ENCODE measurements at places on chromosomes 2 and 18.

DNA sequence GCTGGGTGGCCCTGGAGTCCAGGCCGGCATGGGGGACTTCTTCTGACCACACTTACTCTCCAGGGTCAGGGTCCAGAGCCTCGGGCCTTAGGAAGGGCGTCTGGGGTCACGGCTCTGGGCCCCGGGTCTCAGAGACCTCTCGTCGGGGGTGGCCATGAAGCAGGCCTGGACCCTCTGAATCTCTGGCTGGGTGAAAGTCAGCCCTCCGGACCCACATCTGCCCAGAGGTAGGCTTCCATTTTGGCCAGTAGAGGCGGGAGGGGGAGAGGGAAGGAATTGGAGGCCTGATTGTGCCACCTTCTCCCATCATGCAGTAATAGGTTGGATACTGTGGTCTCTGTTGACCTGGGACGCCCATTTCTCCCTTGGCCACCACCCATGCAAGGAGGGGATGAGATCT lies 125.3 kb upstream of the GPC1 start:
- no peak for DNase-seq

GRCh38 chr2:39858677-39859076 lies 79.6 kb upstream of the THUMPD2 start:
- DNase-seq = no peak

GRCh38 chr2:8666581-8666980 lies 15.3 kb upstream of the ID2 start:
- DNase-seq = no peak

- DNase-seq = peak; percentile 40
Observed at GRCh38 chr18:22556222-22557167, 138.8 kb upstream of the CTAGE1 start.

DNA sequence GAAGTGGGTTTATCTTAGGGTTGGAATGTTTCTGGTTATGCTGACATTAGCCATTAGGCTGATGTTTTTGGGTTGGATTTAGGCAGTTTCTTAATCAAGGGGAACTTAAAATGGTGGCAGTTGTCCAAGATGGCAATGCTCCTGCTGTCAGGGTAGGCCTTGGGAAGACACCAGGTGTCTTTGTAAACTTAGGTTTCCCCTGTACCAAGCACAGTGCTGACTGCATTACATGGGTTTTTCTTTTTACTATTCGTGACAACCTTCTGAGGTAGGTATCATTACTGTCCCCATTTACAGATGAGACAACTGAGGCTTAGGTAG lies 528 bp upstream of the ATG16L1 start:
- DNase-seq = no peak

- no peak for DNase-seq
Observed at GRCh38 chr2:201987426-201987825, 46.2 kb upstream of the FZD7 start.

GRCh38 chr2:121547646-121548045 lies 17.0 kb downstream of the RNU4ATAC start:
- DNase-seq = no peak

DNA sequence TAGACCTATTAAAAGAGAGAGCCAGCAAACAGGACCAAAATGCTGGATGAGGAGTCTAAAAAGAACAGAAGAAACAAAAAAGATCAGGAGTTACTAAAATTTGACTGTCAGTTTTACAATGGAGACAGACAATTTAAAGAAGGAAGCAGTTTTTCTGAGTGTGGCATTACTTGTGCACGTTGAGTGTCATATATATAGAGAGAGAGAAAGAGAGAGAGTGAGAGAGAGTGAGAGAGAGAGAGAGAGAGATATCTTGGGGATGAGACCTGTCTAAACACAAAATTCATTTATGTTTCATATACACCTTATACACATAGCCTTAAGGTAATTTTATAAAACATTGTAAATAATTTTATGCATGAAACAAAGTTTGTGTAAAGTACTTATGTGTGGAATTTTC lies 2.1 kb upstream of the GALNT3 start:
- DNase-seq = no peak

GRCh38 chr2:6909431-6910385 lies 7.5 kb upstream of the RNF144A start:
- no peak for DNase-seq

GRCh38 chr18:54776282-54776977 lies 51.8 kb upstream of the RAB27B start:
- peak; percentile 99 for DNase-seq

DNA sequence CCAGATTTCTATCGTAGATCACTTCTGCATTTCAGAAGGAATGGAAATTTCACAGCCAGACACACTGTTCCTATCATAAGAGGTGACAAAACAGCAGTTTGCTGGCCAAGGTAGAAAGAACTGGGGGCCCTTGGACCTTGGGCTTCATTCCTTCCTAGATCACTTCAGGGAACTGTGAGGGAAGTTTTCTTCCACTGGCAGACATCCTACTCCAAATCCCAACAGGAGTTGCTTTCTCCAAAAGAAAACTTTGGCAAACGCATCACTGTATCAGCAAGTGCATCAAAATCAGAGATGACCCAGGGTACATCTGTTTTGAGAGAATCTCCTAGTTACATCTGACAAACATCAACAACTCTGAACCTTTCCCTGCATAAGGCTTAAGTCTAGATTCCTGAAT lies 348.4 kb upstream of the KLHL29 start:
- no peak for DNase-seq

GRCh38 chr2:238069021-238069709 lies 8.4 kb downstream of the SCLY start:
- DNase-seq = no peak

GRCh38 chr2:145094370-145094769 lies 574.5 kb upstream of the ZEB2 start:
- DNase-seq = peak; percentile 86

DNA sequence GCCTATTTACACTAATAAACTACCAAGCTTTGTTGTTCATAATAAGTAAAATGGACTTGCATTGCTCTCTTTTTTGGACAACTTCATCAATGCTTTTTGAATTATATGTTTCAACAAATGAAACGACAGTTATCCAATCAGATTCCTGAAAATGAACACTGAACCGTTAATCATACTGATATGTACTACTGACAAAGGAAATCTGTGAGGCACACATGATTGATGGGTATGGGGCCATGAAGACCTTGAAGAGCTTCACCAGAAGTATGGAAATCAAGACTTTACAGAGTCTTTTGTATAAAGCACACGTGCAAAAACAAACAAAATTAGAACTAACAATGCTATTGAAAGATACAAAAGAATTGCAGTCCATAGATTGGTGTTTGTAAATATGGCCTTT lies 51.2 kb downstream of the HNMT start:
- no peak for DNase-seq

DNA sequence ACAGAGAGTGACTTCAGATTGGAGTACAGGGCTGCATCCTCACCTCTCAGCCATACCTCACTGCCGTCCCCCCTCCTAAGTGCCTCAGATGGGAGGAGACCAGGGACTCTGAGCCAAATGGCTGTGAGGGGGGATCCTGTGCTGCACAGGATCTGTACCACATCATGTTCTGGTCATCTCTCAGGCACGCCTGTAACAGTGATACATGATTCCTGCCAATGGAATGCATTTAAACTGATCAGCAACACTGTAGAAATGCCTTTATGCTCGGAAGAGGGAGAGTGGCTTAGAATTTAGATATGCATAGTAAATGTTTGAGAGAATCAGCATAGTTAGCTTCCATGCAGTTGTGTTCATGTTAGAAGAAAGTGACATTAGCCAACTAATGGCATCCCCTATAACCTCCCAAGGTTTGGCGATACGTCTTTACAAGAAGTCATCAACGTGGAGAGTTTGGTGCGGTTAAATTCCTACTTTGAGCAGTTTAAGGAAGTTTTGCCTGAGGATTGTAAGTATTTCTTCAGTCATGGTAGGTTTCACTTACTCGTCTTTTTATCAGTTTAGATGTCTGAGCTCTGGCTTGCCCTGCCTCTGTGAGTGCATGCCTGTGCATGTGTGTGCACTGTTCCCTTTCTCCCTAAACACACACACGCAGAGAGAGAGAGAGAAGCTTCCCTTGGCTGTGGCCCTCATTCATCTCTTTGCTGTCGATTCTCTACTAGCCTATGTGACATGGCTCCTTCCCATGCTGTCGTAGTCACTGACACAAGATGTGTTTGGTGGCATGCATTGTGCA lies 40.0 kb downstream of the COA5 start:
- DNase-seq = peak; percentile 79
